Substantia nigra (tissue), 51 donors: ENCODE measurements at places on chromosomes 16 and 17.

GRCh38 chr17:13152501-13152900 is 134.7 kb upstream of the ELAC2 start:
- DNase-seq: no peak

GRCh38 chr16:6905601-6906000 is 427.0 kb upstream of the RBFOX1 start:
- no peak for DNase-seq

DNA sequence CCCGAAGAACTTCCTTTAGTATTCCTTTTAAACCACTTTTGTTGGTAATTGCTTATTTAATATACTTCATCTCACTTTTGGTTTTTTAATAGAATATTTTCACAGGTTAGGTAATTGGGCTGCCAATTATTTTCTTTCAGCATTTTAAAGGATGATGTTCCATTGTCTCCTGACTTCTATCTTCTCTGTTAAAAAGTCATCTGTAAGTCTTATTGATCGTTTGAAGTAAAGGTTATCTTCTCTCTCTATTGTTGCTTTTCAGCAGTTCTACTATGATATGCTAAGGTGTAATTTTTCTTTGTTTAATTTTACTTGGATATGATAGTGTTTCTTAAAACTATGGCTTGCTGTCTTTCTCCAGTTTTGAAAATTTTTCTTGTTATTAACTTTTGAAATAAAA is 307.5 kb downstream of the MAP2K4 start:
- DNase-seq: no peak

DNA sequence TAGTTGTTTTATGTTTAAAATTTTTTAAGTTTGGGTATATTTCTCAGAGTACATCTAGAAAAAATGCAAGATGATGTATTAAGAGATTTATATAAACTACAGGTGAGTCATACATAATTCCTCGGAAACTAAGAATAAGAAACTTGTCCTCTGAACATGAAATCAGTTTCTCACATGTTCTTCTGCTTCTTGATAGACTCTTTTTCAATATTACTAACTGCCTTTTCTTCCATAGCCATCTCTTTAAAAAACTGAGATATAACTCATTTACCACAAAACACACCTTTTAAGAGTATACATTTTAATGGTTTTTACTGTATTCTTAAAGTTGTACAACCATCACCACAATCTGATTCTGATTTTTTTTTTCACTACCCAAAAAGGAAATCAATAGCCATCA is 238.4 kb upstream of the AXIN2 start:
- DNase-seq: no peak

DNA sequence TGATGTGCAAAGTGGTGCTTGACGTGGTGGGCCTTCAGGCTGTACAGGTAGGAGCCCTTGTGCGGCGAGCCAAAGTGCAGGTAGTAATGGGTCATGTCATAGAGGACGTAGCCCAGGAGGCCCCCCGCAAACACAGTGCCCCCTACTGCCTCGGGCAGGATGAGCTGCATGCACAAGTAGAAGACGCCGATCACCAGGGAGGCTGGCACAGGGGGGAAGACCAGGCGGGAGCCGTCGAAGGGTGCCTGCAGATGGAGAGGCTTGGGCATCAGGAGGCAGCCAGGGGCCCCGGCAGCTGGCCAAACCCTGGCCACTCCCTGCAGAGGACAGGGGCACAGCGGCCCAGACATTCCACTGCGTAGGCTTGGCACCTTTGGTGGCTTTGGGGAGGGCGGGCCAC is 15.7 kb upstream of the MLKL start:
- DNase-seq: no peak

DNA sequence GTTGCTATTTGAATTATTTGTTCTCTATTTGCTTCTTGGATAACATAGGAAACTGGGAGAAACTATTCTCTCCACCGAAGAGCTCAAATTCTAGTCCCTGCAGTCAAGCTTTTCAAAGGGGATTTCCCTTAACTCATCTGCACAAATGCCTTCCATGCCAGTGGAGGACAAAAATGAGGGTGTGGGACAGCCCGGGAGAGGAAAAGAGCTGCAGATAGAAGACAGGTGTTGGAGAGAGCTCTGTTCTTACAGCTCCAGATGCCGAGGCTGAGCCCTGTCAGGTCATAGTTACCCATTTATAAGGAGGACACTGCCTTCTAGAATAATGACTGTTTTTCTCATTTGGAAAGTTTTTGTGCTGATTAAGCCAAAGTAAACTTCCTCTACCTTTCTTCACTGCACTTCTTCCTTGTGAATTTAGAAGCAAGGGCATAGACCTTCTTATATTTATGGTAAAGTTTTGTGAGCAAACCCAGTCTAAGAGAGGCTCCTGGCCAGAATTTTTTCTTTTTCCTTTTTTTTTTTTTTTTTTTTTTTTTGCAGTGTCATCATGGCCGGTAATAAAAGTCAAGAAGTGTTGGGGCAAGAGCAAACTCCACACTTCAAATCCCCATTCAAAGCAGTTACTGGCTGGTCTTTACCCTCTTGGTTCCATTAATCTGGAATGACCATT is 177.2 kb downstream of the ABCC12 start:
- DNase-seq: no peak

- DNase-seq: no peak
Observed at GRCh38 chr17:66983414-66984021, 19.0 kb downstream of the CACNG4 start.

DNA sequence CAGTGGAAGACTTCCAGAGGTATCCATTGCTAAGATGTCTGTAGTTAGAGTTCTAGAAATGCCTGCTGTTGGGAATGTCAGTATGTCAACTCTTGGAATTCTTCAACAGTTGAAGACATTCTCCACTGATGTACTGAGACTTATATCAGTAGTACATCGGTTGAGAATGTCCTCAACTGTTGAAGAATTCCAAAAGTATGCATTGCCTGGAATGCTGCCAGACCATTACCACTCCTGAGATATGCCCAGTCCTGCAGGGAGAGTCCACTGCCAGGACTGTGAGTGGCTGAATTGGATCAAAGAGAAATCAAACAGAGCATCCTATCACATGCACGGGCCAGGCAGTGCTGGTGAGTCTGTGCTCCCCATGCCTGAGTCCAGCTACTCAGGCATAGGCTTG is 42.0 kb downstream of the IL21R start:
- DNase-seq: no peak

GRCh38 chr17:50265690-50266315 is 8.5 kb upstream of the TMEM92 start:
- DNase-seq: no peak

DNA sequence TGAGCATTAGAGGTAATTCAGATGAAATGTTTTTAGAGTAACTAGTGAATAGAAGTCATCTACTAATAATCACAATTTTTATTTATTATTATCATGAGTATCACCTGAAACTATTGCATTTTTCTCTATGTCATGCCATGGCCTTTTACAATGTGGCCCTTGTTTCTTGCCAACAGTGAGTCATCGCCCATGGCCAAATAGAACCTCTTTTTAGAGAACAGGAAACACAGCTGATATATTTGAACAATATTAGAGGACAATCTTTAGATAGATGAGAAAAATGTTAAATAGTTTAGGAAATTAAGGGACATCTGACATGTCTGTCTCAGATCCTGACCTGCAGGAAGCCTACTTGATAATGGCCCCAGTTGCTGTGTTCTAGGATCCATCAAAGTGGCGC is 1584.4 kb upstream of the GOT2 start:
- DNase-seq: no peak

- no peak for DNase-seq
Observed at GRCh38 chr16:77548766-77549165, 113.9 kb upstream of the ADAMTS18 start.

DNA sequence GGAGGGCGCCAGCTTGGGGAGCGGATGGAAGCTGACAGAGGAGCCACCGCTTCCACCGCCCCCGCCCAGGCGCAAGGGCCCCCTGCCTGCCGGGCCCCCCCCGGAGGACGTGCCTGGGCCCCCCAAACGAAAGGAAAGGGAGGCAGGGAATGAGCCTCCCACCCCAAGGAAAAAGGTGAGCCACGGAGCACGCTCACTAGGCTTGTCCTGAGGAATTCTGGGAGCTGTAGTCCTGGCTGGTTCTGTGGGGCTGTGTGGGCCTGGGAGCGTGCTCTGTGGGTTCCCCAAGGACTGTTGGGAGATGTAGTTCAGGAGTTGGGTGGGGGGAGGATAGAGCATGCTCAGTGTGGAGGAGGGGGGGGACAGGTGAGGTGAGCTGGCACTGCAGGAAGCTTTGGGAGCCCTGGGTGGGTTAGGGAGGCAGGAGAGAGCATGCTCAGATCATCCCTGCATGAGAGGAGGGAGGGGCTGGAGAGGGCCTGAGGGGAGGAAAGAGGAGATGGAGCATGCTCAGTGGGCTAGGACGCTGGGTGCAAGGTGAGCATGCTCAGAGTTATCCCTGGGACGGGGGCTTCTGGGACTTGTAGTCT is 4.5 kb downstream of the FBXL19 start:
- peak; percentile 36 for DNase-seq

- DNase-seq: no peak
Observed at GRCh38 chr16:28042811-28043210, 20.7 kb downstream of the GSG1L start.

DNA sequence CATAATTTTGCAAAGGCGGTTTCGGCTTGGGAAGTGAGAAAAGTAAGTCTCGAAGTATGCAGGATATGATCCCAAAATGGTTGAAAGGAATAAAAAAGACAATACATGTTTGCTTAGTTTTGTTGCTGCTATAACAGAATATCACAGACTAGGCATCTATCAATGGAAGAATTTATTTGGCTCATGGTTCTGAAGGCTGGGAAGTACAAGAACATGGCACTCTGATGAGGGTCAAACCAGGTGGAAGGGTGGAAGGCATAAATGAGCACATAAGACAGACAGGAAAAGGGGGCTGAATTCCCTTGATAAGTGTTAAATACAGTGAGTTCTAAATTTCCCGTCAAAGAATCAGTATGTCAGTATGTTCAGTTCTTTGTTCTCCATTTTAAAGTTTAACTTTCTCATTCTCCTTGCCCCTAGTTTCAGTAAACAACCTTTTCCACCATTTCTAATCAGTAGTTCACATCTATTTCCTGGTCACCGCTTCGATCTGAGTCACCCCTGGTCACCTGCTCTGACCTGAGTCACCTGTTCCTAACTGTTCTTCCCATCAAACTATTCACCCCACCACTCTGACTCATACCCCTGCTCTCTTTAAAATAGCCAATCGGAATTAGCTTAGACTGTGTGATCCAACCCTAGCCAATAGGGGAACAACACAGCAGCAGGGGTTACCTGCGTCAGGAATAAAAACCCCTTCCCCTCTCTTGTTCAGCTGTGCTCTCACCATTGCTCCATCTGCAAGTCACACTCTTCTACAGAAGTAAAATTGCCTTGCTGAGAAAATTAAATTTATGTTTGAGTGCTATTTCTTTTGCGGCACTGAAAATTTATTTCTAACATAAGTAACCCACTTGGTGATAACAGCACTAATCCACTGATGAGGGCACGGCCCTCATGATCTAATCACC is 240.8 kb downstream of the STX8 start:
- DNase-seq: no peak

- no peak for DNase-seq
Observed at GRCh38 chr16:71576971-71577370, at the start of gene TAT. Gene TAT, minus strand, starts transcription at chr16:71577092. Its CDS starts 677 bp downstream, at chr16:71576415.

GRCh38 chr16:85159179-85159980 is 47.1 kb upstream of the CIBAR2 start:
- no peak for DNase-seq
